ENCODE measurements at places on chromosomes 16 and 17.

GRCh38 chr16:7325834-7326233 is 6.8 kb upstream of the RBFOX1 start:
- DNase-seq, result no peak

- no peak for DNase-seq
Measured at GRCh38 chr16:78784771-78785170, 685.3 kb downstream of the WWOX start.

- no peak for DNase-seq
Measured at GRCh38 chr16:75948886-75949285, 222.6 kb upstream of the CPHXL start.

- DNase-seq, result no peak
Measured at GRCh38 chr17:47301161-47301560, 22.6 kb upstream of the EFCAB13 start.

- DNase-seq, result no peak
Measured at GRCh38 chr17:42913522-42913921, 12.9 kb downstream of the G6PC1 start.

- DNase-seq, result no peak
Measured at GRCh38 chr17:51107778-51108177, 12.9 kb downstream of the SPAG9 start.

DNA sequence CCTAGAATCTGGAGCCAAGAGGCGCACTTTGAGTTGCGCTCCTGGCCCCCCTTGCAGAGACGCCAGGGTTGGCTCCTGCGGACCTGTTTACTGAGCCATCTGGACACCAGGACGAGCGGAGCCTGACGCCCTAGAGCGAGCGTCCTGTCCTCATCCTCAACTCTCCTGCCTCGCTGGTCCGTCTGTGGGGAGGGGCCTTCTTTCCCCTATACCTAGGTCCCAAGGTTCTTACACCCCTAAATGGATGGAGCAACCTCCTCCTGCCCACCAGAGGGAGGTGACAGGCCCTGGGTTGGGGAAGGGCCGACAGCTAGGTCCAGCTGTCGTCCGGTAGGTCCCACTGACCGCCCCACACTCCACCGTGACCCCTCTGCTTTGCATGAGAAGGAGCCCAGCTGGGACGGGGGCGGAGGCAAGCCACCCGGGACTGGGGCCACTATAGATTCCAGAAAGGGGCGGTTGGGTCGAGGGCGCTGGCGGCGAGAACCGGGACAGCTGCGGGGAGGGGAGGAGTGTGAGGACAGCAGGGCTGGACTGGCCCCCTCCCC is 3.1 kb upstream of the LHX1 start:
- no peak for DNase-seq

GRCh38 chr17:73954951-73955350 is 248.5 kb upstream of the RPL38 start:
- DNase-seq, result no peak

DNA sequence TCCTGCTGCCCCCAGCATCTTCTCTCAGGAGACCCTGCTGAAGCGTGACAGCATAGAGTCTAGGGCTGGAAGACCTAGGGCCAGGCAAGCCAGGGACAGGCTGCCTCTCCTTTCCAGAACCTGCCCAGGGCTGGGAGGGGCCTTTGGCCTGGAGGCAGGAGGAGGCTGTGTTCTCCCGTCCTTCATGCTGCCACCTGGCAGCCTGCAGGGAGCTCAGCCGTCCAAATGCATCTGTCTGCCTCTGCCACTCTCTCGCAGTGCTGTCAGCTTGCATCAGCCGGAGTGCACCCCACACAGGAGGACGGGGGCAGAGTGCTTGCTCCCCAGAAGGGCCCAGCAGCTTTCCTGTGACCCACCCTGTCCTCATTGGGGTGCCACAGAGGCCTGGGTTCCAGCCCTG is 31.3 kb downstream of the ARHGAP23 start:
- no peak for DNase-seq

DNA sequence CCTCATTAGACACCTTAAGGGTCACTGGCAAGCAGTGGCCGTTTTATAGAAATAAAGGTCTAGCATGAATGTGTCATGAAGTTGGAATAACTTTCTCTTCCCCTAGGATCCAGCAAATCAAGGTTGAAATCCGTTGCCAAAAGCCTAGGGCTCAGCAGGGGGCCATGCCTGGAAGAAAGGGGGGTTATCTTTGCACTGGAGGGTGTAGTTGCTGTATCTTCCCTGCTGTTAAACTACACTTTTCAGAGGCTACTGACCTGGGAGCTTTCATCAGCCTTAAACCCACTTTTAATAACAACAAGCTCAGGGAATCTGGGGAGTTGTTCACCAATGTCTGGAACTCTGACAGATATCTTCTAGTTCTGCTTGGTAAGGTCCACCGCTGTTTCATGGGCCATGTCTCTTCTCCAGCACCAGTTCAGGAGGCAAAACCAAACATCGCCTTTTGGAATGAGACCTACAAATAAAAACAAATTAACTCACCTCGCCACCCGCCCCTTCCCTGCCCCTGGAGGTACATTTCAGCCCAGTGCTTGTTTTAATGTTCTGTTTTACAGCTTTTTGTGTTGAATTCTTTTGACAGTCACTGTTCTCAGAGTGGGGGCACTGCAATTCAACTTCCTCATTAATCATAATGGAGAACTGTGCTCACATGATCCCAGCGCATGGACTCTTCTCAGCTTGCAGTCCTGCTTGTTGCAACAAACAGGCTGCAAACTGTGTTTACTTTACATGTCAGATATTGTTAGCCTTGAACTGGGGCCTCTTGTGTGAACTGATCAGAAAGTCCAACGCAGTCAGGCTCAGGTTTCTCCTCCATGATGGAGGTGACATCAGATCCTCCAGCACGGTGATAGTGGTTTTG is 508.7 kb downstream of the KCNJ2 start:
- no peak for DNase-seq

- DNase-seq, result no peak
Measured at GRCh38 chr16:79845033-79845733, 244.6 kb upstream of the MAF start.

- DNase-seq, result no peak
Measured at GRCh38 chr17:76582660-76583059, 3.0 kb downstream of the ST6GALNAC2 start.

GRCh38 chr16:27304102-27304501 is 9.7 kb upstream of the IL4R start:
- DNase-seq, result no peak

DNA sequence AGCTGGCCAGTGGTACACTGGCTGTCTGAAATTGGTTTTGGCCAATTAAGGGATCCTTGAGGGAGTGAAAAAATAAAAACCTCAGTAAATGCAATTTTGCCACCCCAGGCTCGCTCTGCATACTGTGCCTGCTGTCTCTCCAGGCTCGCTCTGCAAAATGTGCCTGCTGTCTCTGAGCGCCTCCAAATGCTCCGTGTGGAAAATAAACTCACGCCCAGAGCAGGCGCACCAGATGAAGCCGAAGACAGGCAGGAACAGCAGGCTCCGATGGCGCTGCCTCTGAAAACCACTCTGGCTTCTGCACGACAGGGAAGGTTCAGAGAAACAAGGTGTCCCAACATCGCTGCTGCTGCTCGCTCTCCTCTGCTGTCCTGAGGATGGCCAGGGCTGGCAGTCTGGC is 29.1 kb downstream of the SNN start:
- DNase-seq, result no peak

DNA sequence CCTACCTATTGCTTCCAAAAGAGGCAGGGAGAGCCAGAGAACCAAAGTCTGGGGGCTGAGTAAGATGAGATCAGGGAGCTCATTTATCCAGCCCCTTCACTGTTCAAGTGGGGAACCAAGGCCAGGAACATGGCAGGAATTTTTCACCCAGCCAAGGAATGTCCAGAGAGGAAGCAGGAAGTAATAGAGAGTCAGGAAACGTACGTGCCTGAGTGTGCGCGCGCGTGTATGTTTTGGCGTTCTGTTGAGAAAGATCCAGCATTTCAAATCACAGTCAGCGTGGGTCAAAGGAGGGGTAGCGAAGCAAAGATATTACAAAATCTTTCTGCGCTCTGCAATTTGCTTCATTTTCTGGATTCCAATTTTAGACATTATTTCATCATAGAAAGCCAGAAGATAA is 41.9 kb upstream of the WSCD1 start:
- no peak for DNase-seq

DNA sequence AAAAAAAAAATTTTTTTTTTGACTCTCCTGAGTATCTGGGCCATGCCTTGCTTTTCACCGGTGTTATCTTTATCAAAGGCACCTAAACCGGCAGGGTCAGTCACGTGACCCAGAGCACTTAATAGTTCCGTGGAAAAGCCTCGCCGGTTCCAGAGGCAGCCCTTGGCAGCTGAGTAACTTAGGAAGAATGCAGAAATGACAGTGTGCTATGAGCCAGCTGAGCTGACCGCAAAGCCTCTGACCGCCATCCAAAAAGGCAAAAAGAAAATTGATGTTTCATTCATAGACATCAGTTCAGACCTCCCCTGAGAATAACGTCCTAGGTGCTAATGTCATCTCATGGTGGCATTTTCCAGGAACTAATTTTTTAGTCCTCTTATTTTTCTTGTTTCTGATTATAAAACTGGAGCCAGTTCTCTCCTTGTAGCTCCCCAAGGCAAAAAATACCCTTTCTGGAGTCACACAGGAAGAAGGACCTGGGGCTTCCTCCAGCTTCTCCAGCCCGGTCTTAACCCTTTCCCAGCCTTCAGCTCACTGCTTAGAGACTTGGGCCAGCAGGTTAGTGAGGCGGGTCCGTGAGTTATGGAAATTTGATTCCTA is 122.6 kb downstream of the SOCS1 start:
- no peak for DNase-seq

DNA sequence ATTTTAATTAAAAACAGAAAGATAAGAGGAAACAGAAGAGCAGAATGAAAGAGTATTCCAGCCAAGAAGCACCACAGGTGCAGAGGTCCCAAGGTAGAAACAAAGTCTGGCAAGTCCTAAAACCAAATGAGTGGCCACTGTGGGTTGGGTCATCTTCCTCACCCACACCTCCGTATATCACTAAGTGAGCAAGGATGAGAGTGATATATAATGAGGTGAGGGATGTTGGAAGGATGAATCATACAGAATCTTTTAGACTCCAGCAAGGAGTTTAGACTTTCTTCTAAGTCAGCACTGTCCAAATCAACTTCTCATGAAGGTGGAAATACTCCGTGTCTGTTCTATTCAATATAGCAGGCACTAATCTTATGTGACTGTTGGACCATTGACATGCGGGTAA is 70.8 kb downstream of the SHISA9 start:
- no peak for DNase-seq

DNA sequence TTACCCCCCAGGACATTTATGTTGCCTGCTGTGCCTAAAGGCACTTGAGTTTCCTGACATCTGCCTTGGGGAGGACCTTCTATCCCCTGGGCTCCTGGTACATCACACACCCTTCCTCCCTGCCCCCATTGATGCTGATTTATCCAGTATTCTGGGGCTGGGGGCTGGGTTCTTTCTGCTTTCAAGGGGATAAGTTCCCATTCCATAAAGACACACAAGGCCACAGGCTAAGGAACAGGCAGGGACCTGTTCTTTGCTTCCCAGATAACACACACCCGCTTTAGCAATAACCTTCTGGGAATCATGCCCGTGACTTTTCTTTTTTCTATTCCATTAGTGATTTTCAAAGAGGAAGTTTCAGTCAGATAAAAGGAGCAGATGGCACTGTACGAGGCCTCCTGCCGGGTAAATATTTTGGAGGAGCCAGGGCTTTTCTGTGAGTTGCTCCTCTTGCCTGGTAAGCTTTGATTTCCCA is 30.6 kb downstream of the CHD9 start:
- no peak for DNase-seq

GRCh38 chr17:71023249-71024030 is 854.1 kb downstream of the KCNJ2 start:
- no peak for DNase-seq

GRCh38 chr17:75590849-75591721 is 3.5 kb downstream of the MYO15B start:
- no peak for DNase-seq

DNA sequence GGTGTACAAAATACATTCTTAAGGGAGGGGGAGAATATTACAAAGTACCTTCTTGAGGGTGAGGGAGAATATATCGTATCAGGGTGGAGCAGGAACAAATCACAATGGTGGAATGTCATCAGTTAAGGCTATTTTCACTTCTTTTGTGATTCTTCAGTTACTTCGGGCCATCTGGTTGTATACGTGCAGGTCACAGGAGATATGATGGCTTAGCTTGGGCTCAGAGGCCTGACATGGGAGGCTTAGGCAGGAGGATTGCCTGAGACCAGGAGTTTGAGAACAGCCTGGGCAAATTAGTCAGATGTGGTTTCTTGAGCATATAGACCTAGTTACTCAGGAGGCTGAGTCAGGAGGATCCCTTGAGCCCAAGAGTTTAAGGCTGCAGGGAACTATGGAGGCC is 13.1 kb downstream of the ODAD4 start:
- no peak for DNase-seq
